ENCODE measurements at places on chromosomes 12 and 14.
A peak's percentile ranks its signal among the peaks of the same experiment; 100 is the strongest.

GRCh38 chr14:52021957-52022600, 32.7 kb downstream of the RTRAF start:
- DNase-seq = no peak

DNA sequence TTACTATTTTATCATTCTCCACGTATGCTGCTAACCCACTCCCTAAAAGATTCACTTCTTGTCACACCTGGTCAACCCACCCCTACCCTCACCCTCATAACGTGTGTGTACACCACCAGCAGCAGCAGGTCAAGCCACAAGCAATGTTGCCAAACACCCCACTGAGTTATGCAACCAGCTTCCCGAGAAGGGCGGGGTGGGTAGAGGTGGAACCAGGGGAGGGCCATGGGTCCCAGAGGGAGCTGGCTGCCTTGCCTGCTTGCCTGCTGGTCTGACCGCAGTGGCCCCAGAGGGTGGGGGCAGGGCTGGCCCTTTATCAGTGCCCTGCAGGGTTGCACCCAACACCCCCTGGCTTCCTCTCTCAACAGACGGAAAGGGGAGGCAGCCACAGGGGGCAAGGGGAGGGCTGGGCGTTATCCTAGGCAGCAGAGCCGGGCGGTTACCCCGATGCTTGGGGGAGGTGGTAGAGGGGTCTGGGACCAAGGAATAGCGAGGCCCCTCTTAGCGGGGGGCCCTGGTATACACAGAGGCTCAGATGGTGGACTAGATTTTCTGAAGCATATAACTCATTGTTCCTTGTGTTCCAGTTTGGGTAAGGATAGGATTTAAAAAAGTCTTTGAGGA, 3.5 kb upstream of the NFE2 start:
- DNase-seq = peak; percentile 81

DNA sequence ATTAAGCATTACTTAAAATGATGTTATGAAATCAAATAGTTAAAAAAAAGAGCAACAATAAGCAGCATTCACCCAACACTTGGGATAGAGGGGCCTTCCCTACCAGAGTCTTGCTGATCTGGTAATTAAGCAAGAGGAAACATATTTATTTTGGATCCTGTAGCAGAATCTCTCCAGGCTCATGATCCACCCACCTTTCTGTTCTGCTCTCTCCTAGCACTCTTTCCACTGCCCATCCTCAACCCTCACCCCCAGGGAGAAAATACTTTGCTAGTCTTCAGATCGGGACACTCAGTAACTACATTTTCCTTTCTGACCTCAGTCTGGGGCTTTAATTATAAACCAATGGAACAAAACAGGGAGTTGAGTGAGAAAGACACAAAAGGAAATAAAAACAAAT, 1541.9 kb downstream of the AACS start:
- no peak for DNase-seq

DNA sequence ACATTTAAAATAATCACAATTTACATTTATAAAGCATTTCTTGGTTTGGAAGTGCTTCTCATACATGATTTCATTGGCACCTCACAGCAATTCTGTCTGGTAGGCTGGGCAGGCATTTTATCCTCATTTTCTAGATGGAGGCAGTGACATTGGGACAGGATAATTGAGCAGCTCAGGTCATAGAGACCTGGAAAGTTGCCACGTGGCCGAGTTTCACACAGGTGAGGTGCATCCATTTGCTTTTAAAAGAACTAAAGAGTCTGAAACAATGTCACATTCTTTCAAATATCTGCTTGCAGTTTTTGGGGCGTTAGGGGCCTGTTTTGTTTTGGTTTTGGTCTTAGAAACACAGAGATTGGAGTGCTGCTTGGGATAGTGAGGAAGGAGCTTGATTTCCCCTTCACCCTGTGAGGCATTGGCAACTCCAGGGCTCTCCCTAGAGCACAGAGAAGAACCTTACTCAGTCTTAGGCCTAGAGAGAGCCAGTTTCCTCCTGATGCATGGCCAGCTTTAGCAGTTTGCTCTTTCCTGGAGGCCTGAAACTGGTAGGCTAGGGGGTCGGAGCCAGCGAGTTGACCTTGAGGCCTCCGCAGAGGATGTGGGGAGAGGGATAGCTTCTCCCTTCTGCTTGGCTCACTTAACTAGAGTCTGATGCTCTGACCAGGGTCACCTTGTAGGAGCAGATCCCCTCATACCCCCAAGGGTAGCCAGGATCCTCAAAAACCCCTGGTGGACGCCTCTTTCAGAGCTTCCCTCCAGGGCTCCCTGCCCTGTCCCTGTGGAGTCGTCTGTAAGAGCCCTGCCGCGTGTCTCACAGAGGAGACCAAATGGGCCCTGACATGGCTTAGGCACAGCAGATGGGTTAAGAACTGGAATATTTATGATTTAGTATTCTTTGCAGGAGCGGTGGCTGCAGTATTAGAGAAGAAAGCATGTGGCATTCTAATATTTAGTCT, 34.9 kb upstream of the JDP2 start:
- peak; percentile 43 for DNase-seq

- DNase-seq = no peak
Measured at GRCh38 chr12:124605883-124606774, 38.7 kb upstream of the NCOR2 start.

DNA sequence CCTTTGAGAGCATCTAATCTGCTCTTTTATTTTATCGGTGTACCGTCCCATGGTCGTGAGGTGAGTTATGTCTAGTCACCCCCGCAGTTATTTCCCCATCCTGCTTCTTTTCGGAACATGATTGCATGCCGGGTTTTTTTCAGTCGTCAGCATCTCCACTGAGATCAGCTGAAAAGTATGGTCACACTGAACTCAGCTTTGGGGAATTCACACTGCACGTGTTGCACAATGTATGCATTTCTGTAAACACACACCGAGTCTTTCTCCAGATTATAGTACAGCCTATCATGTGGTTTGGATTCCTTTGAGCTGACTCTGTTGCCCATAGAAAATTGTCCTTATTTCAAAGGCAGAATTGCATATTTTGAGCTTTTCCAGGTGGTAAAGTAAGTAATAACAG, 24.6 kb downstream of the PLXNC1 start:
- no peak for DNase-seq

- no peak for DNase-seq
Measured at GRCh38 chr12:70011353-70011752, 186.3 kb downstream of the MYRFL start.

GRCh38 chr14:73634011-73634833, 10.6 kb upstream of the DNAL1 start:
- DNase-seq = peak; percentile 62

DNA sequence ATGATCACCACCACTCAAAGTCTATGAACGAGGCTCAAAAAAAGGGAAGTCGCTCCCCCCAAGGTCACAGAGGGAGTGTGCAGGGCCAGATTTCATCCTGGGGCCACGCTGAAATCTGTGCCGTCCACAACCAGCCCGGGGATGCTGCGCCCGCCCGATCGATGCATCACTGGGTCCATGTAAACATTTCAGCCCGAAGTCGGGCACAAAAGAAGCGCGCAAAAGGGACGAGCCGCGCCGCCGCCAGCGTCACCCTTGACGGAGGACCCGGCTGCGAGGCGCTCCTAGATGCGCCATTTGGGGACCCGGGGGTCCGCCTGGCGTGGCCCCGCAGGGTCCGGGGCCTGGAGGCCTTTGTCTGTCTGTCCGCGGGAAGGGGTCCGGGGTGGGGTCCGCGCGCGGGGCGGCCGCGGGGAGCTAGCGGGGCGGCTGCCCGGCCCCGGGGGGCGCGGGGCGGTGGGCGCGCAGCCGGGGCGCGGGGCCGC, 503 bp downstream of the FBXO21 start:
- peak; percentile 27 for DNase-seq

GRCh38 chr12:103326190-103326589, 169.6 kb downstream of the C12orf42 start:
- no peak for DNase-seq

Data from thyroid gland (tissue), 4 donors.